ENCODE measurements at places on chromosomes 16 and 17.

DNA sequence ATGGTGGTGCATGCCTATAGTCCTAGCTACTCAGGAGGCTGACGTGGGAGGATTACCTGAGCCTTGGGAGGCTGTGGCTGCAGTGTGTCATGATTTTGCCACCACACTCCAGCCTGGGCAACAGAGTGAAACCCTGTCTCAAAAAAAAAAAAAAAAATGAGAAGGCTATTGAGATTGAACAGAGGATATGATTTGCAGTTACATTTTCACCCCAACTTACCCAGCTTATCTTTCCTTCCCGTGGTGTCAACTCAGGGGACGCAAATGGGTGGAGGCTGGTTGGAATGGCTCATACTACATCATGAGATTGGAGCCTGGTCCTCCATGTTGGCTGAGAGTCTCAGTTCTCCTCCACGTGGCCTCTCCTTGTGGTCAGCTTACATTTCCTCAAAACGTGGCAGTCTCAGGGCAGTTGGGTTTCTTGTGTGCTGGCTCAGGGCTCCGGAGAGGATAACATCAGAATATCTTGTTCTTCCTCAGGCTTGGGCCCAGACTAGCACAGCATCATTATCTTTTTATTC is 17.2 kb upstream of the NSMCE1 start:
- no peak for DNase-seq

- no peak for DNase-seq
These were observed 10.7 kb upstream of the EPX start for GRCh38 chr17:58181796-58182195.

- no peak for DNase-seq
These were observed 11.2 kb downstream of the SULT1A2 start for GRCh38 chr16:28585674-28586073.

DNA sequence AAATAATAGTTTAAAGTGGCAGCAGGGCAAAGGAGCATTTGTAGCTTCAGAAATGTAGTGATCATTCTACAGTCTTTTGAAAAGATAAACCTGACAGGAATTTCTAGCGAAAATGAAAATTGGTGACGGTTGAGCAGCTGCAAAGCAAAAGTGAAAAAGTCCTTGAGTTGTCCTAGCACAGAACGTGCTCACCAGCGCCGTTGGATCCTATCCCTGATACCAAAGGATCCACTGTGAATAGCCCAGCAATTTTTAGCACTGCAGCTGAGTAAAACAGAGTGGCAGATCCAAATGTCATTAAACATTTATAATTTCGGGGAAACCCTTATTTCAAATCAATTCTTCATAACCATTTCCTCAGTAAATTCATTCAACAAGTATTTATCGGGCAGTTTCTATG is 453.8 kb upstream of the HSBP1 start:
- DNase-seq, result no peak

DNA sequence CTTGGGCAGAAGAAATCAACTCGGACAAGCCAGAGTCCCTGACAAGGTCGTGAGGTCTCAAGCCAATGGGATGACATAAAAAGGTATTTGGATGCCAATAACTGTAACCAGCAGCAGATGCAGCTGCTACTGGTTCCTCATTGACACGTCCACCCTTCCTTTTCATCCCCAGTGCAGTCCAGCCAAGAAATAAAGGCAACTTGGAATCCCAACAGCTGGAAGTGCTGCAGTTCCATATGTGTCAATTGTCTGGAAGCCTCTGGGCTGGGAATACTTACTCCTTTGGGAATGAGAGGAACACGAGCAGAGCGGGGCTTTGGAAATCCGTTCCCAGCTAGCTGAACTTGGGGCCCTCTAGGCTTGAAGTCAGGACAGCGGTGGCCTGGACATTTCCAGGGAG is 360.4 kb upstream of the ZFHX3 start:
- no peak for DNase-seq

DNA sequence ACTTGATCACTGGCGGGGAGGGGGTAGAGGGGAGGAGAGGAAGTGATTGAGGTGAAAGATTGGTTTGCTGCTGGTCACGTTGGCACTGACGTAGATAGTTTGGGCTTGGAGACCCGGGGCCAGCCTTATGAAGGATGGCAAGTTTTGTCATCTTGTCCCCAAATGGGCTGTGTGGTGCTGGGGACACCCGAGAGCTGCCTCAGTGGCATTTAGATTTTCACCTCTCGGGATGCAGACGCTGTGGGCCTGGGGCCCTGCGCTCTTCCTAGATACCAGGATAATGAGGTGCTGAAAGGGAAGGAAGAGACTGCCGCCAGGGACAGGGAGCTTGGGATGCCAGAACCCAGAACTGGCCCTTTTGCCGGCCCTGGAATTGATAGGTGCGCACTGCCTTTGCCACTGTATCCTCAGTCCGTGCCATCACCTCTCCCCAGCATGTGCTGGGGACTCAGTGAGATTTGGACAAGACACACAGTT is 1.4 kb upstream of the SOCS3 start:
- no peak for DNase-seq

DNA sequence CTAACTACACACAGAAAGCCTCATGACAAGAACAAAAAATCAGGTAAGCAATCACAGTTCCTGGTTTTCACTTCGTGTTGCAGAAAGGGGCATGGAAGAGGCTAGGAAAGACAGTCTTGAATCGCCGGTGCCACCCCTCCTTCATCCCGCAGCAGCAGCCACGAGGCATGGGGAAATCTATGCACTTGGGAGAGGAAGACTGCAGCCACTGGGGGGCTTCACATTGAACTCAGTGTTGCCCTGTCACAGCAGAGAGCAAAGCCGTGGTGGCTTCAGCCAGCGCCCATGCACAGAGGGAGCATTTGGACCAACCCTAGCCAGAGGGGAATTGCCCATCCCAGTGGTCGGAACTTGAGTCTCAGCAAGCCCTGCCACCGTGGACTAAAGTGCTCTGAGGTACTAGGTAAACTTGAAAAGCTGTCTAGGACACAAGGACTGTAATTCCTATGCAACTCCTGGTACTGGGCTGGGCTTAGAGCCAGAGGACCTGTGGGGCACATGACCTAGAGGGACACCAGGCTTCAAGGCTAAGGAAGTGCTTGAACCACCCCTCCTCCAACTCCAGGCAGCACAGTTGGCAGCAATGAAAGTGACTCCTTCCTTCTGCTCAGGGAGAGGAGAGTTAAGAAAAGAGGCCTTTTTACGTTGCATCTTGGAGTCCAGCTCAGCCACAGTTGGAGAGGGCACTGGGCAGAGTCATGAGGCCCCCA is 35.2 kb upstream of the ATP2C2 start:
- no peak for DNase-seq

GRCh38 chr16:624526-625070 is 6.2 kb upstream of the WFIKKN1 start:
- DNase-seq, result no peak

DNA sequence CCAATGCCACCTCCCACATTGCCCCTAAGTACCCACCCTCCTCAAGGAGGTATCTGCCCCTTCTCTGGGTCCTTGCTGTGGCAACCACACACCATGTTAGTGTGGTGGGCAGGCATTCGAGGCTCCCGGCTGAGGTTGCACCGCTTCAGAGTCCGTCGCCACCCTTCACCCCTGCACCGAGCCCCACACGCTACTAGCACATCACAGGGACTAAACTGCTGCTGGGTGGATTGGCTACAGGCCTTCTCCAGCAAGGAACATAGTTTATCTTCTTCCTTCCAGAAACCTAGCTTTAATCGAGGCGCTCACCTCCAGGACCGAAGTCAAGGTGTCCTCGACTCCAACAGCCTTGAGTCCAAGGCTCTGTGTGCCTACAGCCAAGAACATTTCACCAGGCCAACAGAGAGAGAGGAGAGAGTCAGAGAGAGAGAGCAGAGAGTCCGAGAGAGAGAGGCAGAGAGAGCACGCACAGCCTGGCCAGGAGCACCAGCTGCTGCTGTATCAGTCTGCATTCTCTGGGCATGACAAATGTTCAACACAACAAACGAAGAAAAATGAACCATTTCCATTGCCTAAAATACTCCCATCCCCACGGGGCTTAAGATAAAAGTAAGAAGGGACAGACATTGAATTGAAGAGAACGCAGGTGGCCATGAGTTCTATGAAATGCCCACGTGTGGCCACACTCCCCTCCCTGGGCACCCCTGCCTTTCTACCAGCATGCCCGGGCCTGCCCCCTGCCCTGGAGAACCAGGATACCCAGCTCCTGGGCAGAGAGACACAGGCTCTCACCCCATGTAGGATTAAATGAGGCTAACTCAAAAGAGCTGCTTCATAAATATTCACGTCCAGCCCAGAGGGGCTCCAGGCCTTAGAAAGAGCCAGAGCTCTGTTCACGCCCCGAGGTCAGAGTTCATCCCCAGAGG is 94.9 kb downstream of the RBFOX3 start:
- DNase-seq, result no peak

DNA sequence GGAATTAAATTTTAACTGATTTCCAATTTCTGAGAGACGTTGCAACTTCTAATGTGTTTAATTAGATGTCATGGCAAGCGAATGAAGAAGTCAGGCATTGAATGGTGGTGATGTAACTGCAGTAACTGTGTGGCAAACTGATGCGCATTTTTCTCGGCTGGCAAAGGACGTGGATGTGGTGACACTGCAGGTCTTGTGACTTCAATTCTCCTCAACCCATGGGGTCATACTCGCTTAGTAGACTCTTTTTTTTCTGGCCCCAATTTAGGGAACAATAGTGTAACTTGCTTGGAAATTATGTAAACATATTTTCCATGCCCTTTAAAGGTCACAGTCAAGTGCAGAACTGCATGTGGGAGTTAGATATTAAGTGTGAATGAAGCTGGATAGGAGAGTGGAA is 1.9 kb upstream of the FAM20A start:
- no peak for DNase-seq

- DNase-seq, result no peak
These were observed 4.3 kb upstream of the HOXB2 start for GRCh38 chr17:48549281-48549630.

DNA sequence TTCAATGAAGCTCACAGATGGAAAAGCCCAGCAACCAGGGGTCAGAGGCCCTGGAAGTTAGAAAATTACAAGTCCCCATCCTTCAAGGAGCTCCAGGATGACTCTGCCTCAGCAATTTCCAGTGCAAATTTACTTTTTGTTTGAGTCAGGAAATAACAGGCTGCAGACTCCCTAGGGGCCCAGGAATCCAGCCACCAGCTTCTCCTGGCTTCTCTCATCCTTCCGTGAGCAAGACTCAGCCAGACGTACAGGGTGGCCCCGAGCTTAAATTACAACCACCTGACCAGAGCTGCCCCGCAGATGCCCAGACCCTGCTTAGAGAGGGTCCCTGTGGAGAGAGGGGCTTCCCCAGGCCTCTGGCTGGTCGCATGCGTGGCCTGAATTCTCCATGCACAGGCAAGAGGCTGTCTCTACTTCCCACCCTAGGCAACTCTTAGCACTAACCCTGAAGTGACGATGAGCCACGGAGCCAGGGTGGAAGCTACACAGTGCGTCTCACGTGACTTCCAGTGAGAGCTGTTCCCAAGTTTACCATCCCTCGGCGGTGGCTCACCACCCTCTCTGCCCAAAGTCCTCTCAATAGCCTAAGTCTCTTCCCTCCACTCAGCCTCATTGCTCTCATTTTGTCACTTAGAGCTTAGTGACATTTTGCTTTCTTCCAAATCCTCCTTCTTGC is 27.1 kb downstream of the GPR142 start:
- no peak for DNase-seq

DNA sequence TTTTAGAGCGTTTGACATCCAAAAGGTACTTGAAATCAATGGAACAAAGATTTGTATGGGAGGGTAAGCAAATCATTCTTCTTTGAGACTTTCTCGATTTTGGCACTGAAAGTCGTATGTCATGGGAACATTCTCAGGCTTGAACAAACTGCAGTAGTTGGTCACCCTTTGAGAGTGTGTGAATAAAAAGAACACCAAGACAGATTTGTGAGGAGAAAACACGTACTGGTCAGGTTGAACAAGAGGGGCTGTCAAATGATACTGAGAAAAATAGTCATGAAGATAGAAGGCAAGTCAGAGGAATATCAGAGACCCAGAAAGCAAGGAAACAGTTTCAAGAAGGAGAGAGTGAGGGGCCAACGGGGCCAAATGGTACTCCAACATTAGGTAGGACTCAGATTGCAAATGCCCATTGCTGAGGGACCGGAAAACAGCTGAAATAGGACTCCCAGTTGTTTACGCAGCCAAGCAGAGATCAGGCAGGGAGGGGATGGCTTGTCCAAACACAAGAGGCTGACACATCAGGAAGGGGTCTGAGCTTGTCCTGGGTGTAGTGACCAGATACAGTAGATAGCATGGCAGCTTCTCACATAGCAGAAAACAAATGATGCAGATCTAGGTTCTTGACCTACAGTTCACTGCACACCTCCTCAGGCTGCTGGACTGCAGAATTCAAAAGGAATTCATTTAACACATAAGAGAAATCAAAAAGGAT is 74.5 kb upstream of the MYOCD start:
- DNase-seq, result no peak

- DNase-seq, result no peak
These were observed 24.0 kb upstream of the TNFRSF13B start for GRCh38 chr17:16995930-16996329.

DNA sequence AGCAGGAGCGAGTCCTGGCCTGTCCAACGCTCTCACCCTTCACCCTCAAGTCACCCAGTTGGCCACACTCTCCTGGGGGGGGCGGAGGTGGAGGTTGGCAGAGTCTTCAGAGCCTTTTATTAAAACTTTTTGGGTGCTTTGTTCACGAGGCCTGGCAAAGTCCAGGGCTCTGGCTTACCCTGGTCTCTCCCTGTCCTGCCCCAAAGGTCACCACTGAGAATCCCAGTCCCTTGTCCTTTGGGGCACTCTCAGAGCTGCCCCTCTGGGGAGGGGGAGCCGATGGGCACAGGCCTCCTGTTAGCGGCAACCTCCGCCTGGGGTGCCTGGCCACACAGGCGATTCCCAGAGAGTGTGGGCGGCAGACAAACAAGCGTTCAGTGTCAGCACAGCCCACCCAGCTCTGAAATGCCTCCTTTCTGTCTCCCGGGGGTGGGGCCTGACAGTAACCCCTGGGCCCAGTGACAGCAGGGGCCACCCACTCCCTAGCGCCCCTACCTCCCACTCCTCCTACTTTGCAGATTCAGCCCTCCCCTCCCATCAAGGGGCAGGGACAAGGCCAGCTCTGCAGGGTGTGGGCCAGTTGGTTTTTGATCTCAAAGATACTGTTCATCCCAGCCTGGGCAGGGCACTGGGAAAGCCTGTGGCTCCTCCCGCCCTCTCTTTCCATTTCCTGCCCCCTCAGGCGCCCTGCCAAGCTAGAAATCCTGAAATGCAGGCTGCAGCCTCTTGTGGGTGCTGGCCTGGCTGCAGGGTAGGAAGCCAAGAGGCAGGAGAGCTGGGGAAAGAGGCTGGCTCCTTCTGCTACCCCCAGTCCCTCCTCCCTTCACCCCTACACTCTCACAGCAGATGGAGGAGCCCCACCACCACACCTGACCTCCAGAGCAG is 36.6 kb upstream of the EMP2 start:
- no peak for DNase-seq

DNA sequence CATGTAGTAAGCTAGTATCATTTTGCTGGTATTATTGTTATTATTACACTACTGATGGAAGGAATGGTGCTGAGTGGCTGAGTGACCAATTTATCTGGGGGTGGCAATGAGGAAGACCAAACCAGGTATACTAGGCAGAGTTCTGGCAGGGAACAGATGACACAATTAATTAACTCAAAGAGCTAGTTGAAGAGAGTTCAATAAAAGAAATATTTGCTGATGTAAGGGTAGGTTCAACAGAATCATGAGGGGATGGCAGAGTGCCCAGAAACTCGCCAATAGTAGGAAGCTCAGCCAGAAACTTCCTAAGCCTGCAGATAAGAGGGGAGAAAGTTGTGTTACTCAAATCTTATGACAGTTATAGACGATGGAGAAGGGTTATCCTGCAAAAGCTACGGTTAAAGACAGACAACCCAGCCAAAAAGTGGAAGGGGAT is 352.5 kb downstream of the KCNJ2 start:
- DNase-seq, result no peak

- no peak for DNase-seq
These were observed 106.2 kb downstream of the N4BP1 start for GRCh38 chr16:48503779-48504178.

All from T-helper 22 cell (primary cell).